ENCODE measurements at places on chromosomes 13 and 19. TPM values are rescaled to one million over a fixed set of nuclear protein-coding genes. Genes with fewer than 3 reads are reported as not detected.

FUT6 gene
- total RNA-seq: not detected

ZNF554 gene
- 2.9 TPM for total RNA-seq

ELF1 gene
- total RNA-seq: 70.0 TPM

FCGBP gene
- total RNA-seq: 2.1 TPM

FLT1 gene
- total RNA-seq: 46.2 TPM

NLRP7 gene
- total RNA-seq: not detected

DACT3 gene
- total RNA-seq: 119 TPM

CRYL1 gene
- total RNA-seq: 42.3 TPM

PROSER1 gene
- total RNA-seq: 10.1 TPM

LGALS14 gene
- total RNA-seq: not detected

DNA sequence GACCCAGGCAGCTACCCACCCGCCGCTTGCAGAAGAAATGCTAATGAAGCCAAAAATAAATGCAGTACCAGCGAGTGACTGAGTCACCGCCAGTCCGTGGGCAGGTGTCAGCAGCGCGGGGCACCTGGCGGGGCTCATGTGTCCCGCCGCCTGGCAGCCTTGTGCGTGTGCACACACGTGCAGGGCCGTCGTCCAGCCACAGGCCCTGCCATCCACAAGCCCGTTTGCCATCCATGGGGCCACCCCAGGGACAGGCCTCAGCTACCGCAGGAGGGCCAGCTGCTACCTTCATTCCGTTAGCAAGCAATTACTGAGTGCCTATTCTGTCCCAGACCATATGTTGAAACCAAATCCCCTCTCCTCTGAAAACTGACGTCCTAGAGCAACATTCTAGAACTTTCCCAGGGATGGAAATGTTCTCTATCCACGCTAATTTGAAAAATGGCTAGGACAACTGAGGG lies 20.5 kb downstream of the NCAN start:
- H3K27ac ChIP-seq: no peak overlapping the region
- H3K4me3 ChIP-seq: no peak overlapping the region
- H3K4me1 ChIP-seq: no peaks in the 10 kb centered on the region

GRCh38 chr19:40154121-40154680 lies 37.0 kb upstream of the MAP3K10 start:
- H3K27me3 ChIP-seq: no peaks in the 10 kb centered on the region
- no peak overlapping the region for H3K4me3 ChIP-seq
- no peaks in the 10 kb centered on the region for H3K36me3 ChIP-seq
- no peaks in the 10 kb centered on the region for H3K4me1 ChIP-seq
- H3K27ac ChIP-seq: no peak overlapping the region

- no peak overlapping the region for H3K4me3 ChIP-seq
- peaks cover 75% of the 10 kb centered on the region for H3K36me3 ChIP-seq
- H3K27me3 ChIP-seq: no peaks in the 10 kb centered on the region
- H3K27ac ChIP-seq: no peak overlapping the region
Observed at GRCh38 chr19:34220472-34221063, 33.8 kb upstream of the GARRE1 start.

- H3K36me3 ChIP-seq: no peaks in the 10 kb centered on the region
- no peak overlapping the region for H3K4me3 ChIP-seq
- DNase-seq: no peak
- H3K4me1 ChIP-seq: no peaks in the 10 kb centered on the region
Observed at GRCh38 chr13:48266701-48267639, 34.0 kb downstream of the ITM2B start.

DNA sequence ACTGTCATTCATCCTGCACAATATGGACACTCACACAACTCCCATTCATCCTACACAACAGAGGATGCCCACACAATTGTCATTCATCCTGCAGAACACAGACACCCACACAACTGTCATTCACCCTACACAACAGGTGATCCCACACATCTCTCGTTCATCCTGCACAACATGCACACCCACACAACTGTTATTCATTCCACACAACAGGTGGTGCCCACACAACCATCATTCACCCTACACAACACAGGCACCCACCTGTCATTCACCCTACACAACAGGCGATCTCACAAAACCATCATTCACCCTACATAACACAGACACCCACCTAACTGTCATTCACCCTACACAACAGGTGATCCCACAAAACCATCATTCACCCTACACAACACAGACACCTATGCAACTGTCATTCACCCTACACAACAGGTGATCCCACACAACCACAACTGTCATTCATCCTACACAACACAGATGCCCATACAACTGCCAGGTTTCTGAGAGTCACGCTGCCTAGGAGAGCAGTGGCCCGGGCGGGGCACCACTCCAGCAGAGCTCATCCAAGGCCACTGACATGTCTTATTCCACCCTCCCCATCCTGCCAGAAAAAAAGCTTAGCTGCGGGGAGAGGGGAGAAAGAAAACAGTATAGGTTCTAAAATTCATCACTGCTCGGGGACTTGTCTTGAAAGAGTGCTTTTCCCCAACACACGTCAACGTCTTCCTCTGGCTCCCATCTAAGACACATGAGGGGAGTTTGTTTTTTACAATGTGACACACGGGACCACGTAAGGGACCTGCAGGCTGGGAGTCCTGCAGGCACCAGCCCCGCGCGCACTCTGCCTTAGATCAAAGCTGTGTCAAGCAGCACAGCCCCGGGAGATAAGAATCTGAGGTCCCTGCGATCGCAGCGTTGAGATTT lies 44.0 kb downstream of the KLF2 start:
- H3K4me1 ChIP-seq: peaks cover 37% of the 10 kb centered on the region
- no peaks in the 10 kb centered on the region for H3K27me3 ChIP-seq
- no peak overlapping the region for H3K4me3 ChIP-seq
- H3K36me3 ChIP-seq: peaks cover 9% of the 10 kb centered on the region
- DNase-seq: no peak

GRCh38 chr19:40147693-40148347 lies 43.4 kb upstream of the MAP3K10 start:
- H3K27me3 ChIP-seq: no peaks in the 10 kb centered on the region
- no peaks in the 10 kb centered on the region for H3K4me1 ChIP-seq
- H3K36me3 ChIP-seq: no peaks in the 10 kb centered on the region
- H3K27ac ChIP-seq: no peak overlapping the region

DNA sequence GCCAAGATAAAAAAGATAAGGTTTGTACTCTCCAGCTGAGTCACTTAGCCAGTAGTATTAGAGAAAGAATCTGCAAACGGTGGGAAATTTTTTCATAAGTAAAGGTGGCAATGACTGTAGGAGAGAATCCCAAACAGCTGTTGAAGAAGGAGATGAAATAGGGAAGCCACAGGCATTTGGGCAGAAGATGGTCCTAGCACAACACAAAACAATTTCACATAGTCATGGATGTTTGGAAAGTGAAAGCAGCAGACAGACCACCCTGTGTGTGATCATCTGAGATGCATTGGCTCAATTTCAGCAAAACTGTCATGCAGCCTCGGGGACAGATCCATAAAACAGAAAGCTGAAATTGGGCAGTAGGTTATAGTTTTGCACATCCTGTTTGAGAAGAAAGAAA lies 2832.4 kb downstream of the PCDH9 start:
- no peaks in the 10 kb centered on the region for H3K4me1 ChIP-seq
- no peak for DNase-seq
- no peak overlapping the region for H3K4me3 ChIP-seq
- no peaks in the 10 kb centered on the region for H3K36me3 ChIP-seq

DNA sequence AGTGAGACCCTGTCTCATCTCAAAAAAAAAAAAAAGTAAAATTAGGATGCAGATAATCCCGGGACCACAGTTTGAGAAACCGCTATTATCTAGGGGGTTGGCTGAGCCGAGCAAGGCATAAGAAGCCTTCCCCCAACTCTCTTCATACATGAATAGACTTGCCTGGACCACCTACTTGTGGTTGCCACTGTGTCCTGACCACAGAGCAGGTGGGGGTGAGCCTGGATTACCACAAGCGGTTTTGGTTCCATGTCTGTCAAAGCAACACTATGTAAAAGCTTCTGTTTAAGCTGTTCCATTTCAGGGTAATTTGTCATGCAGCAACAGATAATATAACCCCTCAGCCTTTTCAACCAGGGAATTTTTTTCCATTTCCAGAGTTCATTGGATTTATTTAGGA lies 3.3 kb upstream of the NAPA start:
- no peaks in the 10 kb centered on the region for H3K27me3 ChIP-seq
- peaks cover 32% of the 10 kb centered on the region for H3K4me1 ChIP-seq
- H3K27ac ChIP-seq: no peak overlapping the region
- H3K4me3 ChIP-seq: no peak overlapping the region
- no peaks in the 10 kb centered on the region for H3K36me3 ChIP-seq

DNA sequence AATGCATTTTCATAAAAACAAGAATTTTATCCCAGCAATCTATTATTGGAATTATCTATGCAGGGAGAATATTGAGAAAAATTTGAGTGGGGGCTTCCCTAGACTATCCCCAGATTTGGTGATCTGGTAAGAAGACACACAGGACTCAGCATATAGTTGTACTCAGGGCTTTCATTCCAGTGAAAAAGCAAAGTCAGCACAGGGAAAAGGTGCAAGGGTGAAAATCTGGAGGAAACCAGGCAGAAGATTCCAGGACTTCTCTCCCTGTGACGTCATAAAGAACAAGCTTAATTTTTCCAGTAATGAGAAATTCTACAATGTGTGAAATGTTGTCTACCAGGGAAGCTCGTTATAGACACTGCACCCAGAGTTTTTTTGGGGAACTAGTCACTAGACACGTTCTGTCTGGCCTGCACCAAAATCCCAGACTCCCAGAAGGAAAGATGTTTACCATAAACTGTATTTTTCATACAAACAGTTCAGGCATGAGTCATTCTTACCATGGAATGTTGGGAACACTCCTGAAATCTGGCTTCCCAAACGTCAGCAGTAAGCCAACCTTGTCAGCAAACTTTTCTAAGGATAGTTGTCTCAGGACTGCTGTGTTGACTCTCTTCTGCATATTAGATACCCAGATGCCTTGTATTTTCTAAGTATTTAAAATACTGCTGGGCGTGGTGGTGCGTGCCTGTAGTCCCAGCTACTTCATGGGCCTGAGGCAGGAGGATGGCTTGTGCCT lies 107.4 kb downstream of the DNAJC3 start:
- no peak for DNase-seq
- H3K27me3 ChIP-seq: no peaks in the 10 kb centered on the region
- no peak overlapping the region for H3K4me3 ChIP-seq
- peaks cover 11% of the 10 kb centered on the region for H3K36me3 ChIP-seq
- H3K27ac ChIP-seq: no peak overlapping the region

GRCh38 chr19:16371540-16371986 lies 46.9 kb downstream of the KLF2 start:
- no peak overlapping the region for H3K27ac ChIP-seq
- no peak overlapping the region for H3K4me3 ChIP-seq
- peaks cover 46% of the 10 kb centered on the region for H3K36me3 ChIP-seq
- DNase-seq: no peak

- H3K36me3 ChIP-seq: no peaks in the 10 kb centered on the region
- no peaks in the 10 kb centered on the region for H3K27me3 ChIP-seq
- H3K4me1 ChIP-seq: no peaks in the 10 kb centered on the region
Observed at GRCh38 chr19:54708781-54709180, 15.5 kb upstream of the KIR3DL3 start.

GRCh38 chr13:107545946-107546502 lies 669.3 kb downstream of the LIG4 start:
- no peak overlapping the region for H3K4me3 ChIP-seq
- no peaks in the 10 kb centered on the region for H3K4me1 ChIP-seq
- no peaks in the 10 kb centered on the region for H3K27me3 ChIP-seq
- no peaks in the 10 kb centered on the region for H3K36me3 ChIP-seq
- H3K27ac ChIP-seq: no peak overlapping the region

DNA sequence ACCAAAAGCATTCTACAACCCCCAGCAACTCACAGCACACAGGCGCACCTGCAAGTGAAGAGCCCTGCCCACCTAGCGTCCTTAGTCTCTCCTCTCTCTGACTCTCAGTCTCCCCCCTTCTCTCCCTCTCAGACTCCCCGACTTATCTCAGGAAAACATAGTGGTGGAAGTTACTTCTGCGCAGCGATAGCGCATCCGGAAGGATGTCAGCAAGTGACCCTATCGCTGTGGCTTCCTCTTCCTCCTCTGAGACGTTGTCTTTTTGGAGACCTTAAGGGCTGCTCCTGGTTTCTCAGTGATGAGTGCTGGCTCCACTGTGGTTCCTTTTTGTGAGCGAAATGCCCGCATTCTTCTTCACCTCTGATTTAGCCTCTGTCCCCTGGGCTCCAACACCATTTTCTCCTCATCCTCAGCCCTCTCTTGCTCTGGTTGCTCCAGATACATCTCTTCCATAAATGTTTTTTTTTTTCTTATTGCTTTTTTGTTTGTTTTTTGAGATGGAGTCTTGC lies 1.4 kb upstream of the YIF1B start:
- no peaks in the 10 kb centered on the region for H3K27me3 ChIP-seq
- no peaks in the 10 kb centered on the region for H3K36me3 ChIP-seq
- peak overlapping the region; percentile 83 for H3K27ac ChIP-seq
- no peak for DNase-seq
- peaks cover 41% of the 10 kb centered on the region for H3K4me1 ChIP-seq

DNA sequence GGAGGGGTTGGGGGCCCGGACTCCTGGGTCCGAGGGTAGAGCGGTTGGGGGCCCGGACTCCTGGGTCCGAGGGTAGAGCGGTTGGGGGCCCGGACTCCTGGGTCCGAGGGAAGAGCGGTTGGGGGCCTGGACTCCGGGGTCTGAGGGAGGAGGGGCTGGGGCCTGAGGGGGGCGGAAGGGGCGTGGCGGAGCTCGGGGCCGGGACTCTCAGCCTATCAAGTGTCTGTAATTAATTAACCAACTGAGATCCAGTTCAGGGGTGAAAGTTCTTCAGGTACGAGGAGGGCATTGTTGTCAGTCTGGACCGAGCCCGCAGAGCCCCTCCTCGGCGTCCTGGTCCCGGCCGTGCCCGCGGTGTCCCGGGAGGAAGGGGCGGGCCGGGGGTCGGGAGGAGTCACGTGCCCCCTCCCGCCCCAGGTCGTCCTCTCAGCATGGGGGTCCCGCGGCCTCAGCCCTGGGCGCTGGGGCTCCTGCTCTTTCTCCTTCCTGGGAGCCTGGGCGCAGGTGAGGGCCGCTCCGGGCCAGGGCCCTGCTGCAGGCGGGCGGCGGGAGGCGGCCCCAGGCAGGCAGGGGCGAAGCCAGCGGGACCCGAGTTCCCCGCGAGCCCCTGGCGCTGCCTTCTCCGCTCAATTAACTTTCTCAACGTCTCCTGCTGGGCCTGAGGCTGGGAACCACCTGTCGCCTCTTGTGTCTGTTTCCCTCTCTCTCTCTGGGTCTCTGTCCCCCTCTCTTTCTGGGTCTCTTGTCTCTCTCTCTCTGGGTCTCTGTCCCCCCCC lies 697 bp downstream of the FCGRT start:
- H3K27ac ChIP-seq: peak overlapping the region; percentile 92
- no peaks in the 10 kb centered on the region for H3K27me3 ChIP-seq
- DNase-seq: no peak
- H3K36me3 ChIP-seq: no peaks in the 10 kb centered on the region
- peaks cover 50% of the 10 kb centered on the region for H3K4me1 ChIP-seq
- H3K4me3 ChIP-seq: peak overlapping the region; percentile 64

DNA sequence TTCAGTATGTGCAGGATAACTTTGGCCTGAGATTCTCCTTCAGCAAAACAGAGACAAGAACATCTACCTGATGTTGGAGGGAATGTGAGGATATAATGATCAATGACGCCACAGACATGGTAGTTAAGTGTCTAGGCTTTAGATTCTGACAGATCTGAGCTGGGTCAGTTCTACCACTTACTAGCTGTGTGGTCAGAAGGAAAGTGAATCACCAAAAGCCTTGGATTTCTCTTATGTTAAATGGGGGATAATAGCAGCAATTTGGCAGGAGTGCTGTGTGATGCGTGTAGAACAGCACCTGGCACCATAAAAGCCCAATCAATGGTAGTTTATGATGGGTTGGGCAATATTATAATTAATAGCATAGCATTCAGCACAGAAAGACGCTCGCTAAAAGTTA lies 41.7 kb downstream of the RXFP2 start:
- no peak overlapping the region for H3K4me3 ChIP-seq
- no peaks in the 10 kb centered on the region for H3K27me3 ChIP-seq
- no peak for DNase-seq
- H3K4me1 ChIP-seq: no peaks in the 10 kb centered on the region

- H3K4me1 ChIP-seq: peaks cover 9% of the 10 kb centered on the region
- H3K4me3 ChIP-seq: no peak overlapping the region
- no peak overlapping the region for H3K27ac ChIP-seq
- no peak for DNase-seq
Observed at GRCh38 chr13:44243198-44243857, 130.3 kb upstream of the SERP2 start.
